A549 treated with DMSO at 1 μM for 4 hours (cell line): ENCODE measurements at places on chromosomes 2 and 18. TPM values are rescaled to one million over a fixed set of nuclear protein-coding genes. Genes with fewer than 3 reads are reported as not detected.

Gene PSD4
- 9.1 to 11.2 TPM (median 10.6 TPM) in 5 replicates for total RNA-seq

Gene RHBDD1
- 8.6 to 12.7 TPM (median 11.0 TPM) in 5 replicates for total RNA-seq

Gene INHBB
- total RNA-seq, result 13.4 to 20.3 TPM (median 16.0 TPM) in 5 replicates

Gene IWS1
- 36.9 to 44.1 TPM (median 40.7 TPM) in 5 replicates for total RNA-seq

Gene KLHL14
- not detected in 5 replicates for total RNA-seq

Gene G6PC2
- total RNA-seq, result not detected in 5 replicates

Gene KYNU
- 304 to 362 TPM (median 328 TPM) in 5 replicates for total RNA-seq

Gene ARHGAP28
- total RNA-seq, result 0.03 to 0.37 TPM (median 0.09 TPM) in 5 replicates

Gene GTF2A1L
- total RNA-seq, result not detected in 5 replicates

Gene ALS2
- total RNA-seq, result 11.9 to 14.0 TPM (median 12.6 TPM) in 5 replicates

Gene RBM45
- 10.1 to 14.5 TPM (median 11.8 TPM) in 5 replicates for total RNA-seq

Gene ZNF804A
- not detected in 5 replicates for total RNA-seq

Gene CCDC141
- not detected in 5 replicates for total RNA-seq

Gene RTN4
- 459 to 543 TPM (median 502 TPM) in 5 replicates for total RNA-seq

Gene CPSF3
- 49.7 to 58.1 TPM (median 57.0 TPM) in 5 replicates for total RNA-seq

Gene MBOAT2
- total RNA-seq, result 26.8 to 41.8 TPM (median 35.7 TPM) in 5 replicates

Gene GAREM2
- 6.3 to 11.5 TPM (median 7.3 TPM) in 5 replicates for total RNA-seq

Gene UGT1A10
- 0.05 to 0.26 TPM (median 0.10 TPM) in 3 of 5 replicates, not detected in the others for total RNA-seq

Gene ERBB4
- total RNA-seq, result not detected in 5 replicates

Gene PTPRN
- total RNA-seq, result 1.3 to 2.2 TPM (median 1.9 TPM) in 5 replicates

Gene HOXD12
- total RNA-seq, result not detected in 5 replicates

Gene IL1B
- total RNA-seq, result 0.17 to 0.49 TPM (median 0.28 TPM) in 5 replicates

Gene COL4A4
- 0.89 to 2.7 TPM (median 1.9 TPM) in 5 replicates for total RNA-seq

Gene PROC
- total RNA-seq, result 2.9 to 4.5 TPM (median 3.3 TPM) in 5 replicates

Gene PLCD4
- 0.26 to 0.69 TPM (median 0.31 TPM) in 5 replicates for total RNA-seq

Gene POMC
- total RNA-seq, result not detected in 5 replicates

Gene NTSR2
- not detected in 5 replicates for total RNA-seq

Gene CSRNP3
- not detected in 5 replicates for total RNA-seq

Gene GNLY
- total RNA-seq, result 0.54 TPM in 1 of 5 replicates, not detected in the others

Gene DNAH7
- 0.93 to 1.6 TPM (median 1.2 TPM) in 5 replicates for total RNA-seq

Gene DES
- 0.08 to 0.09 TPM in 2 of 5 replicates, not detected in the others for total RNA-seq

Gene LYG1
- total RNA-seq, result 0.49 to 2.6 TPM (median 1.6 TPM) in 5 replicates

Gene SLC9A4
- total RNA-seq, result not detected in 5 replicates

Gene SERPINB4
- 0.12 to 0.28 TPM (median 0.18 TPM) in 5 replicates for total RNA-seq

Gene IL18R1
- total RNA-seq, result 0.47 to 1.4 TPM (median 0.95 TPM) in 5 replicates

Gene IFIH1
- total RNA-seq, result 0.89 to 1.7 TPM (median 1.2 TPM) in 5 replicates

Gene PSMA8
- not detected in 5 replicates for total RNA-seq

Gene GPR55
- total RNA-seq, result 0.04 TPM in 1 of 5 replicates, not detected in the others

Gene BIRC6
- total RNA-seq, result 31.9 to 40.4 TPM (median 38.5 TPM) in 5 replicates

Gene GALNT5
- 3.0 to 3.8 TPM (median 3.2 TPM) in 5 replicates for total RNA-seq

Gene SERPINB10
- total RNA-seq, result 0.22 TPM in 1 of 5 replicates, not detected in the others

Gene FHOD3
- 2.3 to 2.8 TPM (median 2.4 TPM) in 5 replicates for total RNA-seq

Gene SAG
- not detected in 5 replicates for total RNA-seq

Gene KCNS3
- 1.1 to 1.4 TPM (median 1.2 TPM) in 5 replicates for total RNA-seq

Gene MYL1
- not detected in 5 replicates for total RNA-seq

Gene APCDD1
- not detected in 5 replicates for total RNA-seq

Gene COL4A3
- 0.40 to 1.0 TPM (median 0.72 TPM) in 5 replicates for total RNA-seq

Gene RFX8
- not detected in 5 replicates for total RNA-seq

Gene UBE2F
- 44.6 to 54.7 TPM (median 49.8 TPM) in 5 replicates for total RNA-seq

Gene IL36A
- total RNA-seq, result not detected in 5 replicates

Gene PHLPP1
- total RNA-seq, result 4.9 to 7.2 TPM (median 7.0 TPM) in 5 replicates
